ENCODE measurements at places on chromosomes 5 and 9.

DNA sequence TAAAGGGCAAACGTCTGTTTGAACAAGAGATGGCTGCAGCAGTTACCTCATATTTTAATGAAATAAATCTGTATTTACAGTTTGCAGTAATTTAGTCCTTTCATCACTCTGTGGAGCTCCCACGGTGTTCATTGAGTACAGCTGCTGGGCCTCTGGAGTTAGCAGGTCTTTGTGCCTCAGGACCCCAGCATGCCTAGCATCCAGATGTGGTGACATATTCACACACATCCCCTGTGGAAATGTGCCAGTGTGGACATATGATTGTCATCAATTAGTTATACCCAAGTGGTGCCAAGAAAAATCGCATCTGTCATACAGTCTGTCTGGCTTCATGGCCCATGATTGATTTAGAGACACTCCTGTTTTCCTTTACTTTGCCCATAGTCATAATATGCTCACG is 77.3 kb downstream of the NNT start:
- DNase-seq: no peak

DNA sequence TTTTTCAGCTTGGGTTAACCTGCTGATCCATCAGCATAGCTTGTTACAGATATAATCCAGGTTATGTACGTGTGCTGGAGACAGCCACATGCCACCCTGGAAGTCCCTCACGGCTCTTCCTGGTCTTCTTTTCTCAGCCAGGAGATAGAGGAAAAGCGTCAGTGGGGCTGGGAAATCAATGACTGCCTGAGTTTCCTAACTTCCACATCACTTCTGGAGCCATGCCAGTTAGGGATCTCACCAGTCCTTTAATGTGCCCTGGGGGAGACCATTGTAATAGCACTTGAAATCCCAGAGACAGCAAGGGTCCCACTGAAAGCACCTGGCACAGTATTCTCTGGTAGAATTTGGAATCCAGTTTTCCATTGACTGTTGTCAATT is 29.2 kb downstream of the ANXA2R start:
- DNase-seq: no peak

DNA sequence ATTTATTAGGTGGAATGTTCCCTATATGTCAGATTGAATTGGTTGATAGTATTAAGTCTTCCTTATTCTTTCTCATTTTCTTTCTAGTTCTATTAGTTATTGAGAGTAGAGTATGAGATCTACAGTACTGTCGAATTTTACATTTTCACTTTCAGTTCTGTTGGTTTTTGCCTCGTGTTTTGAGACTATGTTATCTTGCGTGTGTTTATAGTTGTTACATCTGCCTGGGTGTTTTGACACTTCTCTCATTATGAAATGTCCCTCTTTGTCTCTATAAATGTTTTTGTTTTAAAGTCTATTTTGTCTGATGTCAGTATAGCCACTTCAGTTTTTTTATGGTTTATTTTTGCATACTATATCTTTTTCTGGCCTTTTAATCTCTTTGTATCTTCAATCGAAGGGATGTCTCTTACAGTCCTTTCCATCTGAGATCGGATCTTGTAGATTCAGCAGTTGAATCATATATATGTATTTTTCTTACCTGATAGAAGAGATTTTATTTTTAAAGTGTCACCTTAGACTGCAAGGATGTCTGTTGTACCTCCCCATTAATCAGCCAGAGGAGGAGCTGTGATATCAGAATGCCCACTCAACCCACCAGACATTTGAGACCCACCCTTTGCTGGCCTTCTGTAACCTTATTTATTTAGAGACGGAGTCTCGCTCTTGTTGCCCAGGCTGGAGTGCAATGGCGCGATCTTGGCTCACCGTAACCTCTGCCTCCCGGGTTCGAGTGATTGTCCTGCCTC is 20.7 kb downstream of the EHMT1 start:
- DNase-seq: peak; percentile 28

- DNase-seq: no peak
These were observed 103.4 kb upstream of the RASEF start for GRCh38 chr9:83166372-83166771.

DNA sequence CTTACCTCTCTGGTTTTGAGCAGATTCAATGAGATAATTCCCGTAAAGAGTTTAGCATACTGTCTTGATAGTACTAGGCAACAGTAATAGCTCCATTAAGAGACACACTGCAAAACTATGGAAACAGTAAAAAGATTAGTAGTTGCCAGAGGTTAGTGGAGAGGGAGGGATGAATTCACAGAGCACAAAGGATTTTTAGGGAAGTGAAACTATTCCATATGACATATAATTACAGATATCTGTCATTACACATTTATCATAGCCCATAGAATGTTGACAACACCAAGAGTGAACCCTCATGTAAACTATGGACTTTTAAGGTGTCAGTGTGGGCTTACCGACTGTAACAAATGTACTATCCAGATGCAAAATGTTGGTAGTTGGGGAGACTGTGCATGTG is 176.4 kb upstream of the PLCXD3 start:
- DNase-seq: no peak

DNA sequence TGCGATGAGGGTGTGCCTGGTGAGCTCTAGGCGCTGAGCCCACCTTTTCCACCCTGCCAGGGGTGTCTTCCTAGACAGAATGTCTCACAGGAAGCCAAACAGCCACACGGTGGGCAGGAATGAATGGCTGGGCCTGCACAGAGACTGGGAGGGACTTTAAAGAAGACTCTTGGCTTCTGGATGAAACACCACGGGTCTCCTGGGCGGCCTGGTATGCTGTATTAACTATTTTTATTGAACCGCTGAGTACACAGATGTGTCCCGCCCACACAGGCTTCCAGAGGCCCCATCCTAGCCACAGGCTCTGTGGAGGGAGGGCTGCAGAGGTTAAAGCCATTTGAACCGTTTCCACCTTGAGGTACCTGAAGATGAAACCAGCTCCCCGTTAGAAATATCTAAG is 115.2 kb upstream of the CXCL14 start:
- no peak for DNase-seq

DNA sequence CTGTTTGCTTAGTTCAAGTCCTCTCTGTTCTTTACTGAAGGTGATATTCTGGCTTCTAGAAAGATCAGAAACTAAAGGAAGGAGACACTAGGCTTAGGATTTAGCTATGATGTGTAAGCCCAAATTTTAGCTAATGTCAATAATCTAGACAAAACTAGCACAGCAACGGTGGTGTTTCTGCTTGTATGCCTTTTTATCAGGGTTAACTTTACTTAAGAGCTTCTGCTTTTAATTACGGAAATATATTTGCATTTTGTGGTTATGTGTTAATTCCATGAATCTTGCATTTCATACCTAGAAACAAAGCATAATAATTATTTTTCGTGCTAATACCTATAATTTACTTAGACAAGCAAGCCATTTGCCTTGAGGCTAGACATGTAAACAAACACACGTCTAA is 96.1 kb downstream of the PAX5 start:
- DNase-seq: no peak

- DNase-seq: no peak
These were observed 34.0 kb upstream of the ARAP3 start for GRCh38 chr5:141716009-141716408.

Measured in amniotic epithelial cell (primary cell).